ENCODE measurements at places on chromosomes 4 and X.

GRCh38 chrX:101999644-102000539 lies 68.1 kb upstream of the ZMAT1 start:
- no peak for DNase-seq

- no peak for DNase-seq
Observed at GRCh38 chr4:87835197-87835596, 2.4 kb downstream of the MEPE start.

DNA sequence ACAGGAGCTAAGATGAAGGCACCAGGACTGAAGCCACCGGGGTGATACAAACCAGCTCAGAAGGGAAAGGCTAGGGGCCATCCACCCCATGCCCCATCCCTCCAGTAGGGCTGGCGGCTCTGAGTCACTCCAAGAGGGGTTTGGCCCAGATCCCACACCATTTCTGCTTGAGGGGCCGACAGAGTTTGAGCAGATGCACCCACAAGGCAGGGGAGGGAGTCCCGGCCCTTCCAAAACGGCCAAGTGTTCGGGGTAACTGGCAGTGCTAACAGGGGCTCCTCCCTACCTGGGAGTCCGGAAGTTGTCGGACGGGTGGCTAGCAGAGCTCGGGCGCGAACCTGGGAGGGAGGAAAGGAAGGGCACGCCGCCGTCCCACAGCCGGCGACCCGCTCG lies 412 bp downstream of the SLC10A3 start:
- DNase-seq: no peak

DNA sequence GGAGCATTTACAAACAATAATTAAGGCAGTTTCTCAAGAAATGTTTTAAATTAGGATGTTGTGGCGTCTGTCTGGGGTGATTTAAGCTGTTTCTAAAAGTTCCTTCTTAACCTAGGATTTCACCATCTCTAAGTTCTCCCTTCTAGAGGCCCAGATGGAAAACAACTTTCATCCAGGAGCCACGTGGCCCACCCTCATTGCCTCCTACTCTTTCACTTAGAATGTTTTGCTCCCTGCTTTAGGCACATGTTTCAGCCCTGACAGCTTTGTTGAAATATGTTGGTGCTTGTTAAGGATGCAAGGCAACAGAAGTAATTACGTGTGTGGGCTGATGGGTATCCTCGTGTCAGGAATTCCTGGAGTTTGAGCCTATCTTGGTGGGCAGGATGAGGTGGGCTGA lies 131.3 kb downstream of the GUCY2F start:
- no peak for DNase-seq

DNA sequence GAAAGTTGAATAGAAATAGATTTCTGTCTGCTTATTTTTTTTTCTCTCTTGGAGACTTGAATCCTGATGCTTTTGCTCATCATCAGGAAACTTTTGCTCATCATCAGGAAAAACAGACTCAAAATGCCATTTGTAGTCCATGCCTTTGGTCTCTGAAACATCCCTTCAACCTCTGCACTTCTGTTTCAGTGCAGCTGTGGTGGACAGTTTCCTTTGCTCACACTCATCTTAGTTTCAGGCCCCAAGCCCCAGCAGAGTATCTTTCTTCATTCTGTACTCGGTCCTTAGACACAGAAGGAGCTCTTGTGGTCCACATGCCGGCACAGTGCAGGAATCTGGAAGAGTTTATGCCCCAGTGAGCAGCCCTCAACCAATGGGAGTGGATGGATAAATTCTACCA lies 337.9 kb downstream of the PPP3CA start:
- no peak for DNase-seq

- no peak for DNase-seq
Observed at GRCh38 chrX:46627711-46628419, 54.3 kb downstream of the CHST7 start.

GRCh38 chr4:73874386-73874785 lies 5.2 kb downstream of the CXCL1 start:
- no peak for DNase-seq

GRCh38 chrX:11724122-11725017 lies 33.7 kb upstream of the MSL3 start:
- no peak for DNase-seq

Measured in SHP77 (cell line).